ENCODE measurements at places on chromosomes 3 and 15.

- no peak for DNase-seq
Measured at GRCh38 chr3:18725668-18726407, 300.7 kb upstream of the SATB1 start.

DNA sequence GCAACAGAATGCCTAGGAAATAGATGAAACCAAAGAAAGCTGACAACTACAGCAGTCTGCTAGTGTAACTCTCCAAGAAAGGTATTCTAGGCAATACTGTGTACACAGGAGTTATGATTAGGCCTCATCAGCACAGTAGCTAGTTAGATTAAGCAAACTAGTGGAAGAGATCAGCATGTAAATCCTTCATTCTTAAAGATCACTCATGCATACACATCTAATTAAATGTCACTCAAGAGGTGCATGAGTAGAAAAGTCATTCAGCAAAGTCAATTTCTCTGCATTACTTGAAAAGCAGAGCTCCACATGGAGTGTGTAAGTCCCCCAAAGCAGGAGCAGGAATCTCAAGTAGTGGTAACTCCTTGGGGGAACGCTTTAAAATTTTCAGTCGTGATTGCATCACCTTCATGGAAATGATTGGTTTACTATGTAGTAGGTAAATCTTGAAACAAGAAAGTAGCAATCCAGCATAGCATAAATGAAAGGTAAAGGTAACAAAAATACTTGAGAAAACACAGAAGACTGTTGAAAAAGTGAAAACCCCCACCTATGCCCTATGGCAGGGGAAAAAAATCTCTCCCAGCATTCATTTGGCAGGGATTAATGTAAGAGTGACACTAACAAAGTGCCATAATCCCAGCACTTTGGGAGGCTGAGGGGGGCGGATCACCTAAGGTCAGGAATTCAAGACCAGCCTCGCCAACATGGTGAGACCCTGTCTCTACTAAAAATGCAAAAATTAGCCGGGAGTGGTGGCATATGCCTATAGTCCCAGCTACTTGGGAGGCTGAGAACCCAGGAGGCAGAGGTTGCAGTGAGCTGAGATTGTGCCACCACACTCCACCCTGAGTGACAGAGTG, 29.4 kb upstream of the PPIB start:
- no peak for DNase-seq

- DNase-seq, result no peak
Measured at GRCh38 chr15:73436613-73437012, 6.4 kb upstream of the REC114 start.

DNA sequence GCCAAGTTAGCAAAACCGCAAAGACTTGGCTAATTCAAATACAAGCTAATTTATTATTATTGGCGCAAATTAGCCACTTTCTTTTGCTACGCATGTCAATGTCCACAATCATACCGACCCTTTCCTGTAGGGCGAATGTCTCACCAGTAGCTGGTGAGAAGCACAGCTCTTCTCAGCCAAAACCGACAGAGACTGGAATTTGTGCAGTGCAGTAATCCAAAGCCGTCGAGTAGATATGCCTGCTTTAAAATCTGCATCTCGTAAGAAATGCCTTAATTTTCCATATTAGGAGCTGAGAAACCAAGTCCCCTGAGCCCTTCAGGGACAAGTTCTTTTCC, 614 bp upstream of the MINDY2 start:
- DNase-seq, result no peak

GRCh38 chr3:123749711-123750110, 134.4 kb downstream of the MYLK start:
- DNase-seq, result no peak

- DNase-seq, result no peak
Measured at GRCh38 chr3:179446501-179446900, 4.8 kb downstream of the GNB4 start.

DNA sequence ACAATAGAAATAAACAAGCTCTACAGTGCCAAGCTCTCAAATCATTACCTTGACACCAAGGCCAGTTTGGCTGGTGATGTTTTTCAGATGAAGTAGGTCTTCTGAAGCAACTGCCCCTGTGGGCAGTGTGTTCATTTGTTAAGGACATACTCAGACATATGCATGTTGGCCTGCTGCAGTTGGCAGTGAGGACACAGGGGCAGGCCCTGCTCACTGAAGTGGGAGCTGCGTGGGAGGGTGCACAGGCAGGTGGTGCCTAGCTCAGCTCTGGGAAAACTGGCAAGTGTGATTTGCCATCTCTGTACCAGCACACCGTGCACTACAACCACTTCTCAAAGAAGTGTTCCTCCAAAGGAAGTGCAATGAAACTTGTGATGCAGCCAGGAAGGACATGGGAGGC, 28.5 kb upstream of the SNRK start:
- no peak for DNase-seq

DNA sequence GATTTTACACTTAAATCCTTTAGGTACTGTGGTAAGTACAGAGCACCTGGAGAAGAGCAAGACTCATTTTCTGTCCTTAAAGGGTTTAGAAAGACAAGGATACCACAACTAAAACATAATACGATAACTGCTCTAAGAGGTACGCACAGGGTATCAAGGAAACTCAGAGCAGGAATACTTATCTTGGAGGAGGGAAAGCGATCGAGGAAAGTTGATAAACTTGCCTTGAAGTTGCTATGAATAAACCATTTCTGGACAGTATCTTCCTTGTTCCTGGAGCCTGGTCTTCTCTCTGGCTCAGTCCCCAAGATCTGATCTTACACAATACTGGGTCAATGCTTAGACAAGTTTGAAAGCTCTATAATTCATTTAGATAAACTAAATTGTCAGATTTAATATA, 17.6 kb upstream of the GATM start:
- DNase-seq, result no peak

- DNase-seq, result no peak
Measured at GRCh38 chr3:128494367-128494650, 1.3 kb upstream of the GATA2 start.

- DNase-seq, result no peak
Measured at GRCh38 chr3:196620161-196620604, 19.3 kb upstream of the NRROS start.

GRCh38 chr3:159208050-159208449, 406.2 kb downstream of the MFSD1 start:
- DNase-seq, result no peak

GRCh38 chr3:32374788-32375595, 16.7 kb upstream of the CMTM7 start:
- no peak for DNase-seq

All from thoracic aorta (tissue), 2 donors.